ENCODE measurements at places on chromosomes 5 and 9. TPM values are rescaled to one million over a fixed set of nuclear protein-coding genes. Genes with fewer than 3 reads are reported as not detected.

DNA sequence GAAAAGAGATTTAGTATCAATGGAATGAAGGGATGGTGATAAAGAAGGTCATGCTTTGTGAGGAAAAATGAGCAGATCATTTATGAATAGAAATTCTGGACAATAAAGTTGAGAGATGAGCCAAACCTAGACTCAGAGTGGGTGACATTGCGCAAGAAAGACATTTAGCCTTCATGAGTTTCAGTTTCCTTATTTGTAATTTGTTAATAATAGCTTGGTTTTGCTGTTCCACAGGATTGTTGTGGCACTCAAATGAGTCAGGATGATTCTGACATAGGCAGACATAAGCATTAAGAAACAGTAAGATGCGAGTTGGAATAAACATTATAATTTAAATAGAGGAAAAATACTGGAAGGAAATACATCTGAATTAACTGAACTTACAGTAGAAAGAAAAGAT lies 34.8 kb downstream of the ITGA2 start:
- DNase-seq = no peak

DNA sequence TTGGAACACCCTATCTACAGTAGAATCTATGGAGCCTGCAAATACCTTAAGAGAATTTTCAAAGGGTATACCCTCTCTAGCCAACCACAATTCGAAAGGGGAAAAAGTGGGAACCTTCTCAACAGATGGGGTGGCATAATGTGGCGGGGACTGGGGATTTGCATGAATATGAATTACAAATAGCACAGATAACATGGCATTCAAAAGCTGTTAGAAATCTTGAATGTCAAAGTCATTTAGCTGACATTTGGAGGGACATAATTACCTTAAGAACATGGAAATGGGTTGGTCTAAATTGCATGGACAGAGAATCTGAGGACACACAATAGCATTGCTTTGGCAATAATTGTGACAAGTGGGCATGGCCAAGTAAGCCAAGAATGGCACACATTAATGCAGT lies 23.2 kb upstream of the TYRP1 start:
- DNase-seq = no peak

DNA sequence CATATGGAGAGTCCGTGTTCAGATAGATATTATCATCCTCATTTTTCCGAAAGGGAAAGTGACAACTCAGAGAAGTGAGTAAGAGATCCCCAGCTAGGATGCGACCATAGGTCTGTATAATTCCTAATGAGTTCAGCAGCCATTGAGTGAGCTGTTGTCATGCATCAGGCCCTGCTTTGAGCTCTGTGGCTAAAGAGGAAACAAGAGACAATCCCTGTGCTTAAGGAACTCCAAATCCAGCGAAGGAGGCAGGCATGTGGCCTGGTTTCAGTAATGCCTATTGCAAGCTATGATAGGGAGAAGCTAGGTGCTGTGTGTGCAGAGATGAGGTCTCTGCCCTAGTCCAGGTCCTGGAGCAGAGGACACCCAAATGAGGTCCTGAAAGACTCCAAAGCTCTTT lies 192.8 kb downstream of the ACTL7B start:
- DNase-seq = no peak

- DNase-seq = no peak
Measured at GRCh38 chr9:1222511-1222910, 172.4 kb downstream of the DMRT2 start.

- DNase-seq = no peak
Measured at GRCh38 chr5:74638970-74639806, 1.3 kb downstream of the ENC1 start.

- DNase-seq = no peak
Measured at GRCh38 chr5:145189746-145190145, 645.4 kb downstream of the PRELID2 start.

- DNase-seq = no peak
Measured at GRCh38 chr5:110354311-110354710, 372.2 kb downstream of the TMEM232 start.

C5orf46 gene
- total RNA-seq = not detected

AK8 gene
- total RNA-seq = 1.3 TPM

DENND1A gene
- total RNA-seq = 15.2 TPM

Data from omental fat pad (tissue), 4 donors.